ENCODE measurements at places on chromosomes 1 and 21.

DNA sequence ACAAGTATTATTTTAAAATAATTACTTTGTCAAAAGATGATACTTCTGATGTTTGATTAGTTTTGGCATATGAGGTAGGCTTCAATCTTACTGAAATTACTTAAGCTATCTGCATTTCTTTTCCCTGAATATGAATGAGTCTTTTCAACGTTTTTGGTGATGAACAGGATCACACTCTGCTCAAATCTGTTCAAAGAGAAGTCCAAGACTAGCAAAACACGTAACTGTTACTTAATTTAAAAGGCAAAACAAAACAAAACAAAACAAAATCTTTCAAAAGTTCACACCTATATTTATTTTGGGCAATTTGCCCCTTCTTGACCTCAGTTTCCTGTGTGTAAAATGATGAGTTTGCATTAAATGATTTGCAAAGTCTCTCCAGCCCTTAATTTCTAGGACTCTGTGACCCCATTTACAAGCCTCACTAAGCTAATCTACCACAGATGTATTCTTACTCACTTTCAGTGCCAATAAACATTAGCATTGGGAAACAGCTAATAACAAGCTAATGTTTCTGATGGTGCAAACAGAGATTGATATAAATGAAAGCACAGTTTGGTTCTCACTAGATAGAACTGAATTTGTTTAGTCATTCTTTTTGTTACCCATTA, 865.4 kb downstream of the LTN1 start:
- DNase-seq: no peak

- DNase-seq: no peak
These were observed 49.6 kb downstream of the CTTNBP2NL start for GRCh38 chr1:112445596-112445995.

GRCh38 chr1:77742011-77742555, 17.6 kb downstream of the USP33 start:
- DNase-seq: no peak

- peak; percentile 62 for DNase-seq
These were observed 4.0 kb downstream of the EPS8L3 start for GRCh38 chr1:109759513-109760334.

- no peak for DNase-seq
These were observed 23.3 kb downstream of the NAV1 start for GRCh38 chr1:201562257-201562656.

DNA sequence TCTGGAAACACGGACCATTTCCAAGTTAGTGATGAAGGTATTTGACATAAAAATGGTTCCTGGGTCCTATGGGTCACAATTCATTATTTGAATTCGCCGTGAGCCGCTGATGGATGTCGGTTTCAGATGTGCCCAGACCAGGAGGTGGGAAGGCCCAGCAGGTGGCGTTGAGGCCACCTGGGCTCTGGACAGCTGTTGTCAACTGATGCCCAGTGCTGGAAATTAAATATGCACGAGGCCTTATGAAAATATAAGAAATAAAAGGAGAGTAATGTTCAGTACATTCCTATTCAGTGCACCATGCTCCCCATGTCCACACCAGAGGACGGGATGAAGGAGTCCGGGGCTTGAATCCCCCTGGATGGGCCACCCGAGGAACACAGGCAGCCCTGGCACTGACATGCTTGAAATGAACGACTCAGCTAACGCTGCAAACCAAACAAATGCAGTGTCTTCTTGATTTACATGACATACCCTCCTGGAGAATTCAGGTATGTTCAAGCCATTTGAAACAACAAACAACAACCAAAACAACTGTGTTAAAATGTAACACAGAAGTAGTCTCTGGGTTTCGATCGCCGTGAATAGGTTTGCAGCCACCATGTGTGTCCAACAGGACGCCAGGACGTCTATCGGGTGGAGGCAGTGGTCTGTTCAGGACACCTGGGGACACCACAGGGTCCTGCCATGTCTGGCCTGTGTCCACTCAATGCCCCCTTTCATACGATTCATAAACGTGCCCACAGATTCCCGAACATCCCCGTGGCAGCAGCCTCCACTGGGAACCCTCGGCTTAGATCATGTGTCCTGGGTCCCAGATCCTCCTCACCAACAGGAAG, 6.1 kb downstream of the TFF3 start:
- DNase-seq: no peak

DNA sequence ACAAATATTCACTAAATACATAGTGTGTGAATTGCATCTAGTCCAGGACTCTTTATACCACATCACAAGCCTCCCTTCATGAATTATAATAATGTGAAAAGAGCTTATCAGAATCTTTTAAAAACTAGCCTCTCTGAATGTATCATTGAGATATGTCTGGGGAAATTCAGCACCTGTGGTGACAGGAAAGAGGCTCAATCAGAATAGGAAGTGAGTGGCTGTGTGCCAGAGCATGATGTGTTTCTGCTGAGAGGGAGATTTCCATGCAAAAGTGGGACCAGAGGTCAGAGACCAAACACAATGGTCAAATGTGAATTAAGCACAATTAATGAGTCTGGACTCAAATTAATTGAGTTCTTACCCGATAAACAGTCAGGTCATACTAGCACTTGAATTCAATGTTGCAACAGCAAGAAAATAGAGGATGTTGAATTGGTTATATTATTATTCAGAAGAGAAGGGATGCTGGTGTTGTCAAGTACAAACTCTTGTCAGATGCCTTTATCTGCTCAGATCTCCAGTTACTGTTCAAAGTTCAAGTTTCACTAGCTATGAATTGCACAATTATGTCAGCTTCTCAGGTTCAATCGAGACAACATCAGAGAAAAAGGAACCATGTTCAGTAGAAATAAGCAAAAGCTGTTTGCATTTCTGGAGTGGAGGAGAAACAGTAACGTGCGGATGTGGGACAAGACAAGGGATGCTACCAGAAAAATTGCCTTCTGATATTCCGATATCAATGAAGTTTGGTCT, 226.2 kb downstream of the ZNF326 start:
- DNase-seq: no peak

All from posterior cingulate gyrus (tissue), 11 donors.